ENCODE measurements at places on chromosomes 1 and 21. TPM values are rescaled to one million over a fixed set of nuclear protein-coding genes. Genes with fewer than 3 reads are reported as not detected.

Gene AMY1B
- total RNA-seq = not detected

Gene FOXD2
- total RNA-seq = 0.66 TPM

Gene GMEB1
- total RNA-seq = 9.0 TPM

Gene STRIP1
- 58.4 TPM for total RNA-seq

Gene UTS2
- total RNA-seq = not detected

Gene ICOSLG
- under 0.01 TPM for total RNA-seq

Gene HES3
- not detected for total RNA-seq

Gene KCNJ9
- not detected for total RNA-seq

Gene TSPAN1
- total RNA-seq = not detected

Gene FCN3
- total RNA-seq = not detected

Gene NUAK2
- 2.8 TPM for total RNA-seq

Gene PTCH2
- 0.33 TPM for total RNA-seq

Gene CDKN2C
- total RNA-seq = 16.7 TPM

Gene TDRD5
- not detected for total RNA-seq

Gene HORMAD1
- not detected for total RNA-seq

Gene ITSN1
- 35.3 TPM for total RNA-seq

Gene PDZK1IP1
- total RNA-seq = not detected

Gene TMEM82
- total RNA-seq = not detected

Gene LRP8
- total RNA-seq = 3.3 TPM

Gene CFHR4
- not detected for total RNA-seq

Gene RGS16
- 0.66 TPM for total RNA-seq

Gene S100A10
- total RNA-seq = 107 TPM

Gene SDF4
- total RNA-seq = 202 TPM

Gene CHD5
- total RNA-seq = 0.15 TPM

Gene PRKCZ
- total RNA-seq = 1.5 TPM

Gene LRRC71
- total RNA-seq = not detected

Gene MMP23B
- total RNA-seq = 2.5 TPM

Gene FAM110D
- not detected for total RNA-seq

Gene CD1D
- not detected for total RNA-seq

Gene CD1B
- not detected for total RNA-seq

Gene PLEKHM2
- 76.4 TPM for total RNA-seq

Gene HECTD3
- 36.6 TPM for total RNA-seq

Gene ILDR2
- under 0.01 TPM for total RNA-seq

Gene SETDB1
- 35.9 TPM for total RNA-seq

Gene B4GALT3
- total RNA-seq = 18.0 TPM

Gene OR4F29
- total RNA-seq = 0.29 TPM

Gene OR2T2
- total RNA-seq = not detected

All from smooth muscle cell of trachea (primary cell).